Breast epithelium (tissue), 4 donors: ENCODE measurements at places on chromosomes 1 and 21. TPM values are rescaled to one million over a fixed set of nuclear protein-coding genes. Genes with fewer than 3 reads are reported as not detected.

PRR9 gene
- total RNA-seq, result not detected

GRCh38 chr1:10735563-10736305 lies 60.7 kb downstream of the CASZ1 start:
- no peak overlapping the region for H3K4me3 ChIP-seq
- no peak for DNase-seq
- H3K27ac ChIP-seq, result peak overlapping the region; percentile 76

- H3K36me3 ChIP-seq, result no peaks in the 10 kb centered on the region
- no peak overlapping the region for H3K27ac ChIP-seq
- no peaks in the 10 kb centered on the region for H3K27me3 ChIP-seq
Measured at GRCh38 chr1:91669584-91670350, 169.1 kb downstream of the CDC7 start.

- no peaks in the 10 kb centered on the region for H3K4me1 ChIP-seq
- no peak for DNase-seq
- no peak overlapping the region for H3K27ac ChIP-seq
- H3K36me3 ChIP-seq, result no peaks in the 10 kb centered on the region
Measured at GRCh38 chr1:209153411-209153810, 430.1 kb upstream of the CAMK1G start.

- H3K4me3 ChIP-seq, result peak overlapping the region; percentile 51
- no peaks in the 10 kb centered on the region for H3K36me3 ChIP-seq
- peak; percentile 74 for DNase-seq
- no peaks in the 10 kb centered on the region for H3K27me3 ChIP-seq
Measured at GRCh38 chr1:235073968-235074522, 54.6 kb downstream of the TOMM20 start.
